ENCODE measurements at places on chromosomes 7 and 10.

DNA sequence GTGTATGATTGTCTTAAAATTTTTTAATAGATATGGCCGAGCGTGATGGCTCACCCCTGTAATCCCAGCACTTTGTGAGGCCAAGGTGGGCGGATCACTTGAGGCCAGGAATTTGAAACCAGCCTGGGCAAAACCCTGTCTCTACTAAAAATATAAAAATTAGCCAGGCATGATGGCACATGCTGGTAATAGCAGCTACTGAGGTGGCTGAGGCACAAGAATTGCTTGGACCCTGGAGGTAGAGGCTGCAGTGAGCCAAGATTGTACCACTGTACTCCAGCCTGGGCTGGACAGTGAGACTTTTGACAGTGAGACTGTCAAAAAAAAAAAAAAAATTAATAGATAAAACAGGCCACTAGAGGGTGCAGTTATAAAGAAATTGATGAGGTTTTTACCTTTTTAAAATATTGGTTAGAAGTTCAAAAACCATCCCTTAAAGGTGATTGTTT is 20.5 kb downstream of the NOM1 start:
- DNase-seq = peak; percentile 16

GRCh38 chr10:114634609-114634979 is 23.5 kb downstream of the ABLIM1 start:
- no peak for DNase-seq

DNA sequence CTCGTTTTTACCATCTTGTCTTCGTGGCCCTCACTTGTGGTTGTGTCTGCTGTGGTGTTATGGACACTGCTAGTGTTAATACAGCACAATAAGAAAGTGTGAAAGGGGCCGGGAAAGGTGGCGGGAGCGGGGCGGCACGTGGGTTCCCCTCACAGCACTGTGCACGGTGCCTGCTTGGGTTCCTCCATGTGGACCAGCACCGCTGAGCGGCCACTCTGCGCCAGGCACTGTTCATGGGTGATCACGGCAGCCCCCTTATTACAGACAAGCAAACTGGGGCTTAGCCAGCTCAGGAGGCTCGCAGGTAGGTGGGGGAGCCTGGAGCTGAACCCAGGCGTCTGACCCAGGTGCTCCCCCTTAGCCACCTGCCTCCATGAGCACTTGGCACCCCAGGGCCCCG is 12.2 kb downstream of the SUN1 start:
- no peak for DNase-seq

DNA sequence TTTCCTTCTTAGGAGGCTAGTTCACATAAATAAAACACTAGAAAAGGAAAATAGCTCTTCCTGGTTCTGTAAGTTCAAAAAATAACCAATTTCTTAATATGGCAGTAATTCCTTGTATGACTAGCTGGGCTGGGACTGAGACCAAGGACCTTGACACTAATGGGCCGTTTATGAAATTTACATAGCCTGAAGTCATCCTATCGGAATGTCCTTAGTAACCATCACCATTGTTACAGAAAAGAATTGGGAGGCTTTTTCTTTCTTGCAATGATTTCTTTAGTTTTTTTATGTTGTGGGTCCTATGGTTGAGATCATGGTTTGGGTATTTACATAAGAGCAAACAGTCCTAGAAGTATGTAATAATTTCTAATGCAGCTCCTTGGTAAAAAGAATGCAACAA is 87.1 kb upstream of the HDAC9 start:
- DNase-seq = no peak

DNA sequence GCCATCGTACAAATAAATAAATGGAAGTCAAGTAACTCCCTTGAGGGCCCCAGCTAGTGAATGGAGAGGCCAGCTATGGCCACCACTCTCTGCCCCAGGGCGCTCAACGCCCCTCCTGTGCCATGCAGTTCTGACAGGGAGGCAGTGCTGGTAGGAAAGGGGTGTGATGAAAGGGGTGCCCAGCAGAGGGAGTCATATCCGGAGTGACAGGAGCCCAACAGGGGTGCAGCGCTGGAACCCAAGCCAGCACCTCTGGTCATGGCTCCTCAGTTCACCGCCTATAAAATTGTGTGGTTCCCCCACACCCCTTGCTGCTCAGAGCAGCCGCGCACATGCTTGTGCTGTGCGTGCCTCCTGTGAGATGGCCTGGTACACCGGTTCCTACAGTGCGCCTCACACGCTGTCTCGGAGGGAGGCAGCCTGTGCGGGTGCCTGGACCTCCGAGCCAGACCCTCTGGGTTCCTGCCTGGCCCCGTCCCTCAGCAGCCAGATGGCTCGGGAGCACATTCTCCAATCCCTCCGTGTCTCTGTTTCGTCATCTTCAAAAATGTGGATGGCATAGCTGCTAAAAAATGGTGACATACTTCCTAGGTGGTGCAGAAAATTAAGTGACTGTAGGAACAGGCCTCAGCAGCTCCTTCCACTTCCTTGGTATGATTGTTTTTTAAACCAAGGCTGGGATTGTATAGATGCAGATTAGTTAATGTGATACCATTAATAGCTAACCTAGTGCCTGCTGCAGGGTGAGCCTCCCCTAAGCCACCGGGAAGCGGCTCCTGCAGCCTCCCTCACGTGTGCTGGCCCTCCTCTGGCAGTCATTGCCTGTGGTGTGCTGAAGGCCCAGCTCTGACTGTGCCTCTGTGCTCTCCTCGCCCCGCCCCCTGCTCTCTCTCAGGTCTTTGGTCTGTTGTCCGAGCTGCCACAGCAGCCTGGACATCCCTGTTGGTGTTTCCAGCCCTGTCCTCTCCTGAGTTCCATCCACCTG is 125.8 kb downstream of the EGFR start:
- DNase-seq = no peak

DNA sequence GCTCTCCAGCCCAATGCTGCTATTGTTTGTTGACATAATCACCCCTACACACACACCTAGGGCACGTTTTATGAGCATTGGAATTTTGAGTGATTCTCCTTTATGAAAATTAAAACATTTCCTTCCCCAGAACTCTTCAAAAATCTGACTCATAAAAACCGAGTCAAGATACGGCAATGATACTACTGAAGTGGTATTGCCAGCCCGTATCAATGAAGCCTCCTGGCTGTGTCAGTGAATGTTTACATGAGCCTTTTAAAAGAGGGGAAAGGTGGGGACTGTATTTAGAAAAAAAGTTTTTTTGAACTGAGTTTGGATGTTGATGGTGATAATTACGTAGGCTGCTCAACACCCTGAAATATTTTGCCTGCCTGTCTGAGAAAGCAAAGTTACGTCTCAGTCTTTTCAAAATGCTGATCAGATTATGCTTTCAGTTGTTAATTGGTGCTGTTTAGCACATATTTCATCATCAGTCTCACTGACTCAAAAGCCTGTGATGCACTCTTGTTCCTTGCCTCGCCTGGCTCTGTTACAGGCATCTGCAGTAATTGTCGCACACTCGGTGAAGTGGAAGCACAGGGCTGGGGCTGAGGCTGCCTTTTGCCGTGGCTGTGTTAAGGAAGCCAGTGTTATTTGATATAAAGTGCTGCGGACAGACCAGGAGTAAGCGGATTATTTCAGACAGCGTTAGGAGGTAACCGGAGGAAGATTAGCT is 157.4 kb upstream of the TCF7L2 start:
- no peak for DNase-seq

- peak; percentile 4 for DNase-seq
Measured at GRCh38 chr7:142927085-142927745, 6.3 kb downstream of the TRPV5 start.

DNA sequence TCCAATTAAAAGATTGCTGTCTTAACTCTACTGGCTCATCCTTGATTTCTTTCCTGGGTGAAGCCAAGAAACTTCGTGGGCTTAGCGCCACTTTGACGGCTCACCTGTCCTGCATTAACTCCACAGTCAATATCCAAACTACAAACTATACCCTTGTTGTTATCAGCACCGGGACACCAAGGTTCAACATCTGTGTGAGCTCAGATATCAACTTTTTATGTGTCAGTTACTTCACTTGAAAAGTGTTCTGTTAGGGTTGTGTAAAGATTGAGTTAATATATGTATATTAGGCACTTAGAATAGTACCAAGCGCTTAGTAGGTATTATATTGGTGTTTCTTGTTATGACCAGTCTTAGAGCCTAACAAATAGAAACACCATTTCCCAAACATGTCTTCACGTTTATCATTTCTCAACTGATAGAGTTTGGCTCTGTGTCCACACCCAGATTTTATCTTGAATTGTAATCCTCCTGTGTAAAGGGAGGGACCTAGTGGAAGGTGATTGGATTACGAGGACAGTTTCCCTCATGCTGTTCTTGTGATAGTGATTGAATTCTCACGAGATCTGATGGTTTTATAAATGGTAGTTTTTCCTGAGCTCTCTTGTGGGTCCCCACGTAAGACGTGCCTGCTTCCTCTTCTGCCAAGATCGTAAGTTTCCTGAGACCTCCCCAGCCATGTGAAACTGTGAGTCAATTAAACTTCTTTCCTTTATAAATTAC is 19.0 kb upstream of the ST8SIA6 start:
- DNase-seq = no peak

DNA sequence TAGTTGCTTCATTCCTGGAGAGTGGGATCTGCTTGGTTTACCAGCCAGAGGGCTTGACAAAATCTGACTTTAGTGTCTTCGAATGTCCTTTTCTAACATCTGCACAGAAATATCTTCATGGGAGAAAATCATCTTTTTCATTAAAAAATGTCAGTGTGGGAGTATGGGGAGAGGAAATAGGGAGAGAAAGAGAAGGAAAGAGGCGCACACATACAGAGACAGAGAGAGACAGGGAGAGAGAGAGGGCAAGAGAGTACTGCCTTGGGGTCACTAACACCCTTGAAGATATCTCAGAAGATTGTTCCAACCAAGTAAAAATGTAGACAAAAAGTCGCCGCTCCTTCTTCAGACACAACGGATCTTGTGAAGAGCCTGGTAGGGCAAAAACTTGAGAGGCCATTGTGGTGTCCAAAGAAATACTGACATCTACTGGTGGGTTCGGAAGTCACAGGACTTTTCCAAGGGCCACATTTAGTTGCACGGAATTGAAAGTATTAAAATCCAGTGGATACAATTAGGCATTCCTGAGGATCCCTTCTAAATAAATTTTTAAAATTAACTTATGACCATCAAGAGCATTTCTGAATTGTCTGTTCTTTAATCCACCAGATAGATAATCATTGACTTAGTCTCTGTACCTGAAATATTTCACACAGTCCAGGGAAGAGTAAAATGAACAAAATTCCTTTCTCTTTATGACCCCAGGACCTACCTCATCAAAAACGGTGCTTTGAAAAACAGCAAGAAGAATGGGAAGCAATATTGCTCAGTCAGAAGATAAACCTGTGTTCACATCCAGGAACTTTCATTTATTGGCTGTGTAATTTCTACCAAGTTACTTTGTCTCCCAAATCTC is 29.7 kb downstream of the VIM start:
- peak; percentile 78 for DNase-seq

GRCh38 chr10:3372281-3372680 is 199.7 kb upstream of the PITRM1 start:
- no peak for DNase-seq

DNA sequence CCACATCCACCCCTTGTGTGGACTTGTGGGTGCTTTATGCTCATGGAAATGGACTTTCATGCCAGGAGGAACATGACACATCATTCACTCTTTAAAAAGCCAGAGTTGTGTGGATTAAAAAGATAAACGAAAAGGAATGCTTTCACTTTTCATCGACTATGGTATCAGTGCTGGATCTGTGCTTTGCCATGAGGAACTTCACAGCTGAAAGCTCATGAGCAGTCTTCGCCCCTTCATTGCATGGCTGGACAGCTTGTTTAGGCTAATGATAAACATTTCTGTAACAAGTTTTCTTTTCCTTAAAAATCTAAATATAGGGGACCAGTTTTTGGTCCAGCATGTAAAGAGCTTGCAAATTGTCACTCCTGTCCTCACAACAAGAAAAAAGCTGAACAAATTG is 173.6 kb upstream of the NPS start:
- DNase-seq = no peak

DNA sequence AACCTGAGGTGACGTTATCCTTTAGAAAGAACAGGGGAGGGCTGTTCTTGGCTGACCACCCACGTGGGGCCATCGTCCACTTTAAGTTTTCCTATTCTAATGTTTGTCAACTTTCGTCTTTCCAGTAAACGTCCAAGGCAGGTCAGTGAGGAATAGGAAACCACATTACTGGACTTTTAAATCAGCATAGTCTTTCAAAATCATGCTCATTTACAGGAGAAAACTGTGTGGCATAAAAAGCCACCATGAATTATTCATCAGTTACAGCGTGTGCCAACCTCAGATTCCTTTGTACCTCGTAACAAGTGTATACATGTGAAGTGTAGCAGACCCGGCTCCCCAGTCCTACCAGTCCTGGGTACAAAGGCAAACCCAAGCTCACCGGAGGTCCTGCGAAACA is 25.1 kb upstream of the ABLIM1 start:
- DNase-seq = no peak

GRCh38 chr10:86261941-86262687 is 104.5 kb downstream of the GRID1 start:
- no peak for DNase-seq

GRCh38 chr10:121448766-121449421 is 149.3 kb downstream of the FGFR2 start:
- DNase-seq = no peak

Data from CD4-positive, alpha-beta T cell treated with Interleukin-10 for 1 hour (primary cell).